ENCODE measurements at places on chromosomes 5 and 9.
A peak's percentile ranks its signal among the peaks of the same experiment; 100 is the strongest.

- DNase-seq, result no peak
These were observed 87.6 kb upstream of the IL33 start for GRCh38 chr9:6128030-6128429.

DNA sequence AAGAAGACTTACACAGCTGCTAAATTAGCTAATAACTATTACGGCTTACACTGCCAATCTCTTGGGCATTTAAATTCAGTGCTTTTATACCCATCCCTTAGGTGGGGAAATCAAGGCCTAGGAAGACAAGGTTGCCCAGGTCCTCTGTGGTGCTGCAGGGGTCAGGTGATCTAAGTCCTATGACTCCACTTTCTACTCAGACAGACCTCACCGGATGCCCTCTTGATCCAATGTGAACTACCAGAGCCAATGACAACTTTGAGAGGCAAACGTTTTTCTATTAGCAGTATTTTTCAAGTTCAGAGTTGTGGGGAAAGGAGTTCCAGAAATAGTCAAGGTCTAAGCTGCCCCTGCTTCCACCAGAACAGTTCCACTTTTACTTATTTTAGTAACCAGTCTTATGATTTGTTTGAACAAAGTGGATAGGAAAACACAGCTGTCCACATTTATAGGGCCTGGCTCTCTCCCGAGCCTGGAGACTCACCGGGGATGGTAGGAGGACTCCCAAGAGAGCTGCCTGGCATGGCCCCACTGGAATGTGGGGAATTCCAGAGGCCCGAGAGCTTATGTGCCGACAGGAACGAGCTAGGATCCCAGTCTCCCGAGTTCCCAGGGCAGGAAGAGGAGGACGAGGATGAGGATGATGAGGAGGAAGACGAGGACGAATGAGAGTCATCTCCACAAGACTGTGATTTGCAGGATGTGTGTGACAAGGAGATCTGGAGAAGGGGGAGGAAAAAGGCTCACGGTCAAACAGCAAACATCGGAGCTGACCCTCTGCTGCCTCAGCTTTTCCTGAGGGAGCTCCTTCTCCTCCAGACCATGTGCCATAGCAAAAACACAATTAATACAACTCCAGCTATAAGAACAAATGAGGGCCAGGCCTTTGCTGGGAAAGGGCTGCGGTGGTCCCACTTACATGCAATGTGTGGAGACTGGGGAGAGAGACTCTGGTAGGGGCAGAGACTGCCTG is 16.7 kb downstream of the FAM193B start:
- peak; percentile 67 for DNase-seq

- no peak for DNase-seq
These were observed 469.5 kb upstream of the PIK3R1 start for GRCh38 chr5:67746103-67746502.

DNA sequence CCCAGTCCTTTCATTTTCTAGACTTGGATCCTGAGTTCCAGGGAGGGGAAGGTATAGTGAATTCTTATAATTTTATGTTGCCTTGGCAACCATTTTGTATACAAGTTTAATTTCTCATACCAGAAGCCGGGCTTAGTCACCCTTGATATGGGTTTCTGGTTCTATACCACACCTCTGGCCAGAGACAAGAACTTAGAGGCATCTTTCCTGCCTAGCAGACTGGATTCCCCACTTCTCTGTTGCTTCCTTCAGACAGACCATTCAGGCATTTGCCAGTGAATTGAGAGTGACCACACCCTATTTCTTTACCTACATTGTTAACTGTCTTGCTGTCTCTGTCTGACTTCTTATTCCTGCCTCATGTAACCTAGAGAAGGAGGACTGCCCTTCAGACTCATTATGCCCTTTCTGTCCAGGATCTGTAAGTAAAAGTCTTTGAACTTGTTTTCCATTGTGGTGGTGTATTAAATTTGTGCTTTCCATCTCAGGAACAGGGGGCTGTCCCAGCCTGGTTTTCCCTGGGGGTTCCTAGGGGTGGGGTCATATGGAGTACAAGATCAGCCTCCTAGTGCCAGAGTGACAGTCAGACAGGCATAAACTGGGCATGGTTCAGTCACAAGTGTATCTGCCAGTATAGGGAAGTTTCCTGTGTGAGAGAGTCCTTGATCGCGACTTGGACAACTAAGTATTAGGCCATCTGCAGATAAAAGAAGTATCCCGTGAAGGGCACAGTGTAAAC is 27.4 kb downstream of the TNFSF8 start:
- peak; percentile 31 for DNase-seq

GRCh38 chr5:159092332-159092687 is 7.4 kb downstream of the EBF1 start:
- DNase-seq, result no peak

DNA sequence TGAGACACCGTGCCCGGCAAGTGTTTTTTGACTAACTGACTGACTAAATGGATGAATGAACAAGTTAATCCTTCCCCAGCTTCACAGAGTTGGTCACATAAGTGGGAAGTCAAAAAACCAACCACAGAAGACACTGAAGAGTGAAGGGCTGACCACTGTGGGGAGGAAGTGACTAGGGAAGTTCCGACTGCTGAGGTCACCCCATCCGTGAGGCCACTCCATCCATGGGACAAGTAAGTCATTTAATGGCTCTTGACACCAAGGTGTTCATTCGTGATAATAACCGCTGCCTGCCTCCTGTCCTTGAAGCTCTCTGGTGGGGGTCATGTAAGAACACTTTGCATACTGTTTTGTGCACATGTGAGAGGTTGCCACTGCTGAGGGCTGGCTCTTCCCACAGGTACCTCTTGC is 22.2 kb upstream of the CXCL14 start:
- no peak for DNase-seq

GRCh38 chr9:6078382-6079105 is 63.1 kb upstream of the RANBP6 start:
- DNase-seq, result no peak

DNA sequence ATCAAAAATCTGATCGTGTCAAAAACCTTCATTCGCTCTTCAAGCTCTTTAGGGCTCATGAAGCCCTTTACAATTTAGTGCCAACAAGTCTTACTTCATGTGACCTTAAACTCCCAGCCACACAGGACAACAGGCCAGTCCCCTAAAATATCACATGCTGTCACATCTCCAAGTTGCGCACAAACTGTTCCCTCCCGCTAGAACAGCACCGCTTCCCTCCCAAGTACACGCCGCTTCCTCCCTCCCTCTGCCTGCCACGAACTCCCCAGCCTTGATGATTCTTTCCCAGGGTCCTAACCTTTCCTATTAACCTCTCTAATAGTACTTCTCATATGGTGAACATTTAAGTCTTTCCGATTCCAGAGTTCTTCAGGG is 91.2 kb downstream of the TLE1 start:
- no peak for DNase-seq

DNA sequence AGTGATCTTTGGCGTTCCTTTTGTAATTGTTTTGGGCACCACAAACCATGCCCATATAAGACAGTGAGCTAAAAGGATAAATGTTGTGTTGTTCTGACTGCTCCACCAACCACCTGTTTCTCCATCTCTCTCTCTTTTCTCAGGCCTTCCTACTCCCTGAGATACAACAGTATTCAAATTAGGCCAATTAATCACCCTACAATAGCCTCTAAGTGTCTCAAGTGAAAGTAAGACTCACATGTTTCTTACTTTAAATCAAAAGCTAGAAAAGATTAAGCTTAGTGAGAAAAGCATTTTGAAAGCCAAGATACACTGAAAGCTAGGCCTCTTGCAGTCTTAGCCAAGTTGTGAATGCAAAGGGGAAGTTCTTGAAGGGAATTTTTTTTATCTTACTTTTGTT is 268.8 kb upstream of the NREP start:
- DNase-seq, result no peak

DNA sequence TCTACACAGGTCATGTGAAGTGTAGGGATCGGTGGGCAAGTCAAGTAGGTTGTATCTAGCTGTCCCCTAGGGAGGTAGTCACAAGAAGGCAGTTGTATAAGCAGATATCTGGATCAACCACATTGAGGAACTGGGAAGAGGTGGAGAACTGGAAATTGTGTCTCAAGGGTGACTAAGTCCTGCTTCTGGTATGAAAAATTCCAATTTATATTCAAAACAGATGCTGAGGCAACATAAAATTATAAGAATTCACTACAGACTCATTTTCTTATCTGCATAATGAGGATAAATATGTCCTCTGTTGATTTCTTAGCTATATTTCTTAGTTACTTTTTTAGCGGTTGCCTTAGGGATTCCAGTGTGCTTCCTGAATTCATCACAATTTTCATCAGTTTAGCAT is 46.8 kb downstream of the GALNT12 start:
- DNase-seq, result peak; percentile 31

DNA sequence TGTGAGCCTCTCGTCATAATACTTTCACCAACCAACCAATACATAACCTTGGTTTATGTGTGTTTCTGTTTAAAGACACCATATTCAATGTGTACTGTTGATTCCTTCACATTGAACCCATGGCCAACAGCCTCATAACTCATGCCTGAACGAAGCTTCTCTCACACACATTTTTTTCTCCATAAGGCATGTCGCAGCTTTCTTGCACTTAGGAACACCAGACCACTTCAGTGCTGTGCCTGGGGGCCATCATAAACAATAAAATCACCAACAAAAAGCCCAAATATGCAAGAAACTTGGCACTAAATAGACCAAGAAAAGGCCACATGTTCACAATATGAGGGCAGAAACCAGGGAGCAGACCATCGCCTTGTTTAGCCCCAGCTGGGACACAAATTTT is 192.2 kb downstream of the ROR2 start:
- DNase-seq, result no peak

DNA sequence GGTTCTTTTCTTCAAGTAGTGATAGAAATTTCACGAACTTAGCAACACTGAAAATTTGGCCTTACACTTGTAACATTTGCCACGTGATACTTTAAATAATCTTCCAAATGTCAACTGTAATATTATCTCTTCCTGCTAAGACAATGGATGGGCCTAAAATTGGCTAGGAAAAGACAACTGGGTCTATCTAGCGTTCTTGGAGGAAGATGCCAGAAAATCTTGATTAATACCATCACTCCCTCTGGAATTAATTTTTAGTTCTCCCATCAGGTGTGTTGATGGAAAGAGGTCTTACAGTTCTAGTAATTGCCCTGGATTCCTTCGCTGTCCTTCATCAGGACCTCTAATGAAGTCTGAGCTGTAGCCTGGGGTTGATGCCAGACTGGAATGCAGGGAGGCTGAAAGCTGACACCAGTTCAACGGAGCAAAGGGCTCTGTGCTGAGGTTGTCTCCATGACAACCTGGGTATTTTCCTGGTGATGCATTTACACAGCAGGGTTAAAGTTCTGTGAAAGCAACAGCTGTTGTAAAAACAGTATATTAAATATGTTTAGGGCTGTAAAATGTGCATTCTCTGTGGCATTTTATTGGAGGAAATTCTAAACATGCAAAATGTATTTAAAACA is 92.3 kb downstream of the GAS1 start:
- DNase-seq, result peak; percentile 94

GRCh38 chr5:144203750-144204596 is 33.3 kb downstream of the KCTD16 start:
- peak; percentile 79 for DNase-seq

GRCh38 chr5:164392531-164392930 is 887.1 kb downstream of the MAT2B start:
- no peak for DNase-seq

DNA sequence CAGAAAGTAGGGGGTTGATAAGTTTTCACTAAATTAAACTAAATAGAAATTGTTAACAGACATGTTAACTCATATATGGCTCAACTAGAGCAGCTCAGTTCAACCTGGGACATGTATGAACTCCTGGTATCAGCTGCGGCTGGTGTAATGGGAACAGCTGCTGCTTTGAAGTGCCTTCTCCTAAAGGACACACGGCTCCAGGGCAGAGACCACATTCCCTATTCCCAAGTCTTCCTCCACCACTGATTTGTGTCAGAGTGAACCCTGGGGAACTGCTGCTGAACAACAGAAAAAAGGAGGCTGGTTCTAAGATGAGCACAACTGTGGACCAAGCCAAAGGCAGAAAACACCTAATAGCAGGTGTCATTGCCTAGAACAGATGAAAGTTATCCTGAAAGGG is 71.1 kb downstream of the MAPKAP1 start:
- DNase-seq, result no peak

- no peak for DNase-seq
These were observed 99.2 kb downstream of the DTWD2 start for GRCh38 chr5:118889165-118889564.

GRCh38 chr9:93910598-93910997 is 44.6 kb downstream of the BARX1 start:
- DNase-seq, result no peak

DNA sequence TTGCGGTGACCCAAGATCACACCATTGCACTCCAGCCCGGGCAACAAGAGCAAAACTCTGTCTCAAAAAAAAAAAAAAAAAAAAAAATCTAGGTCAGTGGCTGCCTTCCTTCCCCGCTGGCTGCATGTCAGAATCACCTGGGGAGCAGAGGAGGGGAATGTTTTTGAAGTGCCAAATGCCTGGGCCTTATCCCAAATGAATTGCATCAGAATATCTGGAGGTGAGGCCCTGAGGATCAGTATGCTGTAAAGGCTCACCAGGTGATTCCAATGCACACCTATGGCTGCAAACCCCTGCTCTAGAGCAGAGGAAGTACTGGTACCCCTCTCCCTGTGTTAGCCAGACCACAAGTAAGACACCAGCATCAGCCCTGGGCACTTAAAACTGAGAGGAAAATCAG is 44.7 kb upstream of the GABRP start:
- DNase-seq, result no peak

GRCh38 chr5:71883742-71884103 is 164.6 kb downstream of the CARTPT start:
- no peak for DNase-seq

All from astrocyte of the spinal cord (primary cell).